NCI-H524 treated with DMSO at 0.1 percent for 48 hours (cell line): ENCODE measurements at places on chromosomes 7 and 10.

- DNase-seq = no peak
Observed at GRCh38 chr7:44994877-44995554, 5.0 kb upstream of the CCM2 start.

GRCh38 chr7:32948202-32948601 lies 9.0 kb upstream of the FKBP9 start:
- DNase-seq = no peak

GRCh38 chr7:108525327-108525984 lies 479 bp downstream of the PNPLA8 start:
- peak; percentile 60 for DNase-seq

GRCh38 chr10:117726596-117727295 lies 184.2 kb downstream of the EMX2 start:
- no peak for DNase-seq

DNA sequence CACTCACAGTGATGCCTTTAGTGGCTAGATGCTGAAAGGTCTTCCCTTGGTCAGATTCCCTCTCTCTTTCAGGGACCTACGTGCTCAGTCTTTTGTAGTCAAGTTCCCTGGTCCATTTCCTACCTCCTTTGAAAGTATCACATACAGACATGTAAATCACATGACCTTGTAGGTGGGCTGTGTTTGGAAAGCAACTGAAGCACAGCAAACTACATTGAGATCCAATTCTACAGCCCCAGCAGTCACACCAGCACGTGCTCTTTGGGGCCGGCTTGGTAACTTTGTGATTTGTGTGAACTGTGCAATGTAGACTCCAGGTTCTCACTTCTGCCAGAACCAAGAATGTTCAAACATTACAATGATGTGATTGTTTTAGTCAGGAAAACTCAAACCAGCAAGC lies 89.7 kb upstream of the PLPP4 start:
- DNase-seq = no peak

GRCh38 chr10:69955897-69956740 lies 96.5 kb upstream of the MACROH2A2 start:
- DNase-seq = no peak

GRCh38 chr7:133434246-133434865 lies 181.5 kb downstream of the EXOC4 start:
- no peak for DNase-seq

DNA sequence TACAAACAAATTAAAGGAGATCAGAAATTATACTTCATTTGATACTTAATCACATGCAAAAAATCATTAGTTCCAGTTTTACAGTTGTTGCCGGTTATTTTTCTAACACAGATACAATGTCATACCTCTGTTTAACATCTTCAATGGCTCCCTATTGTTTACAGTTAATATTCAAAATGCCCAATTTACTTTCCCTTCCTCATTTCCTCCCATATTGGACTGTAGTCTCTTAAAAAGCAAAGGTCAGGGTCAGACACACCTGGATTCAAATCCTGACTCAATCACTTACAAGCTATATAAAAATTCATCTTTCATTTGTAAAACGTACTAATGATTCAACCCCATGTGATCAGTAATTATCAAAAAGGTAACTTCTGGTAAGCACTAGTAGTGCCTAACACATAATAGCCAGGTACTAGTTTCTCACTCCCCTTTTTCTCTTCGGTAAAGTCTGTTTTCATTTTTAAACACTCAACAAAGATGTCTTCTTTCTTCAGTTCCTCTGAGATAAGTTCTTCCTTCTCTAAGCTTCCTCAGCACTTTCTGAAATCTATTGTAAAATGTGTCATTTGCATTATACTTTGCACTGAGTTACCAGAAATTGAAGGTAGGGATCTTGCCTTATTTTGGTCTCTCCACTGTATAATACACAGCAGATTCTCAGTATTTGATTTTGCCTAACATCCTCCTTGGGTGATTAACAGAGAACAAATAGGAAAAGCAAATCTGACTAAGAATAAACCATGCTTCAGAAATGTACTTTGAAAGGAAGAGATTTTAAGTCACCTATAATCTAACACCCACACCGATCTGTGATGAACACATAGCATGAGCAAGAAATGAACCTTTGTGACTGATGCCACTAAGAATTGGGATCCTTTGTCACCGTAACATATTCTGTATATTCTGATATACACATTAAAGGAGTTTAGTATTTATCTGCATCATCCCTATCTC lies 16.1 kb downstream of the KMT2C start:
- DNase-seq = no peak
